Stimulated activated CD8-positive, alpha-beta memory T cell treated with anti-CD3 and anti-CD28 coated beads, Interleukin-4, amount 100 ng/mL, for 48 hours (primary cell): ENCODE measurements at places on chromosomes 1 and 21.

- DNase-seq: no peak
Observed at GRCh38 chr1:214676747-214677146, 73.8 kb downstream of the CENPF start.

DNA sequence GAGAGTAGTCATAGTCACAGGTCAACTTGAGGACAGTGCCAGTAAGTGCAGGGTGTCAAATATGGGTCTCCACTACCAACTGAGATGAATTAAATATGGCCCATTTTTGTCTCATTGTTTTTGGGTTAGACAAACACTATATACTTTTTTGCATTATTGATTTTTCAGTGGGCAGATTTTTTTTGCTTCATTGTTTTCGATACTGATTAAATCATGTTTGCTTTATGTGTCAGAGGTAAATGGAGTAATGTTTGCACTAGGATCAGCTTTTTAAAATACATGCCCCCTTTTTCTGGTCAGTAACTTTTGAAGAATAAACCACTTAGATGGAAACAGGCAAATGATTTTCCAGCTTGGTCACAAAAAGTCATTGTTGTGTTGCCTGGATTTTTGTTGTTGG is 199.0 kb downstream of the USH2A start:
- no peak for DNase-seq

GRCh38 chr21:28714777-28715464 is 277.8 kb downstream of the LTN1 start:
- no peak for DNase-seq

DNA sequence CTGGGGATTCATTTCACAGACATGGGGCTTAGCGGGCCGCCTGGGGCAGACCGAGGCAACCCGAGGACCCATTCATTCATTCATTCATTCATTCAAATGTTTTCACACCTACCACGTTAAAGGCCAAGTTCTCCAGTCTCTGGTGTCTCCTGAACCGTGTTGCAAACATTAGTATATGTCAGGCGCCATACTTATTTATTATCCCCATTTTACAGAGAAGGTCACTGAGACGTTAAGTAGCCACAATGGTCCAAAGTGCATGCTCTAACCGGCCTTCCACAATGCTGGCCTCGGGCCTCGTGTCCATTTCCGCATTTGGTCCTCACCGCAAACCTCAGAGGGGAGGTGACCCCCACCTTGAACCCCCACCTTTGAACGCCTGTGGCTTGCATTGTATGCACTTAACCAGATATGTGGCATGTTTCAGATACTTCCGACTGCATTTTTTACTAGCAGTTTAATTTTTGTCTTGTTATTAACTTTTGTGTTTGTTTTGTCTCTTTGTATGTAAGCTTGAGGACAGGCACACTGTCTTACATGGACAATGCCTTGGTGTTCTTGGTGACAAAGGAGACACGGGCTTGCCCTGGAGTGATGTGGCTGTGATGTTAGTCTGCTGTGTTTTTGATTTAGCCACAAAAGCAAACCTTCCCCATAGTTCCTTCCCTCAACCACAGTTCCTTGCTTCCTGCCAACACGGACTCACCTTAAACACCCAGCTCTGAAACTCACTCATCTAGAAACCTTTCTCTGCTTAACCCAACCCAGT is 1.2 kb upstream of the IFFO2 start:
- no peak for DNase-seq

DNA sequence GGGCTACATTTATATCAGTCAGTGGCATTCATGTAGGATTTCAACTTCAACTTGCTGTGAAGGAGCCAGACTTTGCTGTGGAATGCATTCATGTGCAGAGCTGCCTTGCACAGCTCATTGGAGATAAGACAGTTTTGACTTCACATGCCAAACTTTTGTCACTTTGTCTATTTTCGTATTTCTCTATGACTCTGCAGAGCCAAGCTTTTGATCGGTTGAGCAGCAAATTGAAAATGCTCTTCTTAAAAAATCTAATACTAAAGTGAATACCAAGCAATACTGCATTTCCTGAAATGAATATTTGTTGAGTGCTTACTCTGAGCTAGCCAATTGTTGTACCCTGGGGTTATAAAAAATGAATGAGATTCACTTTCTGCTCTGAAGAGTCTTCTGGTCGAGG is 388.7 kb downstream of the ST6GALNAC3 start:
- DNase-seq: no peak

GRCh38 chr21:30211071-30211470 is 4.8 kb downstream of the CLDN8 start:
- no peak for DNase-seq

GRCh38 chr1:30286241-30286987 is 437.0 kb downstream of the MATN1 start:
- peak; percentile 7 for DNase-seq
